ENCODE measurements at places on chromosomes 5 and 9.
A peak's percentile ranks its signal among the peaks of the same experiment; 100 is the strongest.

GRCh38 chr5:179827680-179828079 is 7.0 kb downstream of the SQSTM1 start:
- peak; percentile 58 for DNase-seq

DNA sequence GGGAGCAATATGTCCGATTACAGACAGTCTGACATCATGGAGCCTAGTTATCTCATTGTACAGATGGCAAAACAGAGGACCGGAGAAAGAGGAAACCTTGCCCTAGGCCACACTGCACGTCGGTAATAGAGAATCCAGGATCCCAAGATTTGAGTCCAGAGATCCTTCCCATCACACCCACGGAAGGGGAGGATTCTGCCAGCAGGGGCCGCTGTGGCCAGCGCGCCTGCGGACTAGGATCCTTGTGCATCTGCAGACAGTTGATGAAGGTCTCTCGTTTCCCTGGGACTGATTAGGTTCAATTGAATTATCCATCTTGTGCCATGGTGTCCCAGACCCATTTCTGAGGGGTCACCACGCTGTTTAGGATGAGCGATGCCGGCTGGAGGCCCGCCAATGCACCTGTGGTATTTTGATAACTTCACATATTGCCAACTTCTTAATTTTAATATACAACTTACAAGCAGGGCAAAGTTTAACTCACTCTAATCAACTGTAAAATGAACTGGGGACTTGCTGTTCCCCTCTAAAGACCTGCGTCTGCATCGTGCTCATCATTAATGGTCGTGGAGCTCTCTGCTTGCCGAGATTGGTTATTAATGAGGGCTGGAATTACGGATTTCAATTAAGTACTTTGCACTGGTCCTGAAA is 592.7 kb upstream of the BRINP1 start:
- DNase-seq: peak; percentile 39

DNA sequence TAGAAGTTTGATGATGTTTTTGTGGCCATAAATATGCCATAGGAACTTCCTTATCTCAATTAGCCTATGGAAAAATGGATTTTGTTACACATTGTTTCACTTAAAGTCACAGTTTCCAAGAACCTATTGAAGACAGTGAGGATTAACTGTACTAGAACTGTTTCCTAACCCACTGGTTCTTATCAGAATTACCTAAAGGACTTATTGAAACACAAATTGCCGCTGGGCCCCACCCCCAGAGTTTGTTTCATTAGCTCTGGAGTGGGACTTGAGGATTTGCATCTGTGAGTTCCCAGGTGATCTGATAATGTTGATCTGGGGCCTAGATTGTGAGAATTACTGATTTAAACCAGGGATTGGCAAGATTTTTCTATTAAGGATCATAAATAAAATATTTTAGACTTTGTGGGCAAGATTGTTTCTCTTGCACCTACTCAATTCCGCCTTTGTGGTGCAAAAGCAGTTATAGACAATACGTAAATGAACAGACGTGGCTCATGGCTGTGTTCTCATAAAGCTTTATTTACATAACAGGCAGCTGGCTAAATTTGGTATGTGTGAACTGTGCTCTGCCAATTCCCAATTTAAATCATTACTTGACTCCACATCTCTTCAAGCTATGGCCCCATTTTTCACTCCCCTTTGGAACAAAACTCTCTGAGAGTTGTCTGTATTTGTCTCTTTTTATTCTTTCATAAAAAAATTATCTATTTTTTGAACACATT is 9.3 kb downstream of the JAK2 start:
- no peak for DNase-seq

GRCh38 chr9:101498323-101498722 is 35.3 kb upstream of the RNF20 start:
- no peak for DNase-seq

GRCh38 chr5:78537821-78538220 is 110.8 kb downstream of the LHFPL2 start:
- DNase-seq: peak; percentile 66

DNA sequence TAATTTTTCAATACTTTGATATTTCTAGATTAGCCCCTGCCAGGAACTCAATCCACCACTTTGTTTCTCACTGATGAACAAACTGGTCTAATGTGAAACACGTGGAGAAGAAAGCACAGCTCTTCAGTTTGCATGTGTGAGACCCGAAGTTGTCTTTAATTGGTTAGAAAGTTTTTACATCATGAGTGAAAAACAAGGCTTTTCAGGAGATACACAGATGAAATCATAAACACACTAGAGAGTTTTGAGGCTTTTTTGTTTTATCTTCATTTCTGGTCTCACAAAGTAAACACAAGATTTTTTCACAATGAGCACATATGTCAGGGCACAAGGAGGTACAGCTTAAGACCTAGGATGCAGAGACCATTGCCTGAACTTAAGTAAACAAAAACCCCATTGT is 84.5 kb upstream of the MOCS2 start:
- DNase-seq: no peak

DNA sequence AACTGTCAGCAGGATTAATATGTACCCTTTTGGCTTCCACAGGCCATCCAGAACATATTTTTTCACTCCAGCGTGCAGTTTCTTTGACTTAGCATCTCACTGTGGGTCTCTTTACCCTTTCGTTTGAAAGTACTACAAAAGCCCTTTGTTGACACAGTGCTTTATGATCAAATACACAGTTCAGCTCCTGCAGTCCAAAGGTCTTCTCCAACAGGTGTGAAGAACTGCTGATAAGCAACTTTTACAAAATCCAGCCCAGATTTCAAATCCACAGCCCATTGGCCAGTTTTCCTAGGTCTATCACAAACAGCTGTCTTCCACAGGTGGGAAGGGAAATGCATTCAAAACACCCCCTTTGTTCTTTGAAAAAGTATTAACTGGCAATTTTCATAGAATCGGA is 54.8 kb downstream of the MYO10 start:
- DNase-seq: no peak

- DNase-seq: peak; percentile 58
Observed at GRCh38 chr9:2132484-2133082, 117.4 kb downstream of the SMARCA2 start.

DNA sequence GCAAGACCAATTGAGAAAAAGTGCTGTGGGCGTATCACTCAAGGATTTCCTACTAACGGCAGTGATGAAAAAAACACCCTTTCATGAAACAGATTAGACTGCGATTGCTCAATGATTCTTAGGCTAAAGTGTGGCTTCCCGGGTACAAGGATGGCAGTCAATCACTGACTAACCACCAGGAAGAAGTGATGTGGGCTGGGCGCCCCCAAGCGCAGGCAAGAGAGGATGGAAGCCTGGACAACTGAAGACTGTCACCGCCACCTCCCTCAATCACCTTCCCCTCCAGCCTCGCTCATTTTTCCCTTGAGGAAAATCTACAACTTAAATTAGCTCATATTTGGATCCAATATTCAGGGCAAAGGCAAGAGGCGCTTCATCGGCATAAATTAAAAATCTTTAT is 707.2 kb downstream of the MTRR start:
- no peak for DNase-seq

DNA sequence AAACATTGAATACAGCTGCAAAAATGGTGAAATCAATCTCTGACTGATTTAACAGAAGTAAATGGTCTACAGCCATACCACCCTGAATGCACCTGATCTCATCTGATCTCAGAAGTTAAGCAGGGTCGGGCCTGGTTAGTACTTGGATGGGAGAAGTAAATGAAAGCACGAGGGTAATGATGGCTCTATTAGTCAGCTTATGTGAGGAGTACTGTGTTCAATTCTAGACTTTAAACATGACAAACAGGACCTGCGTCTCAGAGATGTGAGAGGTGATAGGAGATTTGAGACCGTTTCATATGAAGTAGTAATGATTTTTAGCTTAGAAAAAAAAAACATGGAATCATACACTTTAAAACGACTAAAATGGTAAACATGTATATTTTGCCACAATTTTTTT is 77.1 kb upstream of the SUSD1 start:
- no peak for DNase-seq

DNA sequence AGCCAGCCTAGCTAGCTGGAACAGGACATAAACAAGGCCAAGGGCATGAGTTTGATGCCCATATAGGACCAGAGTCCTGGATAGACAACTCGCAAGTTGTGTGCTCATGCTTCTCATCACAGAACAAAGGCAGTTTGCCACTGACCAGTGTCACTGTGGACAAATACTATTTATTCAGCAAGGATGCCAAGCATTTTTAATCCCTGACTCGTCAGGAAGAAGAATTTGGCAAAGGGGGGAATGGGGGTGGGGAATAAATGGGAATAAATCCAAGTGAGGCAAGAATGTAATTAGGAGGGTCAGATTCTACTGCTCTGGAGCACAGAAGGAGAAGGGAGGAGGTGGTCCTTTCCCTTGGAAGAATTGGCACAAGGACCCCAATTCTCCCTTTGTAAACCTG is 46.8 kb upstream of the ANKRD55 start:
- DNase-seq: peak; percentile 94

GRCh38 chr9:93601666-93602065 is 25.3 kb downstream of the PHF2 start:
- DNase-seq: no peak

DNA sequence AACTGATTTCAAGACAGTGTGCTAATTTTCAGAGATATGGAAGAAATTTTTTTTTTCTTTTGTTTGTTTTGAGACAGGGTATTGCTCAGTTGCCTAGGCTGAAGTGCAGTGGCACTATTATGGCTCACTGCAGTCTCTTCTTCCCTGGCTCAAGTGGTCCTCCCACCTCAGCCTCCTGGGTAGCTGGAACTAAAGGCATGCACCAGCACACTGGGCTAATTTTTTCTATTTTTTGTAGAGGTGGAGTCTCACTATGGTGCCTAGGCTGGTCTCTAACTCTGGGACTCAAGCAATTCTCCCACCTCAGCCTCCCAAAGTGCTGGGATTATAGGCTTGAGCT is 9.9 kb upstream of the TEX48 start:
- DNase-seq: no peak

All from fibroblast of skin of scalp (primary cell).